Heart left ventricle (tissue), 16 donors: ENCODE measurements at places on chromosomes 1 and 21. TPM values are rescaled to one million over a fixed set of nuclear protein-coding genes. Genes with fewer than 3 reads are reported as not detected.

GRCh38 chr1:94863919-94864318 is 43.8 kb downstream of the SLC44A3 start:
- no peak for DNase-seq

The CLEC20A gene
- not detected for polyA plus RNA-seq

GRCh38 chr1:162996261-162996660 is 72.9 kb upstream of the RGS4 start:
- DNase-seq, result no peak

- DNase-seq, result no peak
Measured at GRCh38 chr1:24507405-24507804, 4.8 kb downstream of the RCAN3 start.

DNA sequence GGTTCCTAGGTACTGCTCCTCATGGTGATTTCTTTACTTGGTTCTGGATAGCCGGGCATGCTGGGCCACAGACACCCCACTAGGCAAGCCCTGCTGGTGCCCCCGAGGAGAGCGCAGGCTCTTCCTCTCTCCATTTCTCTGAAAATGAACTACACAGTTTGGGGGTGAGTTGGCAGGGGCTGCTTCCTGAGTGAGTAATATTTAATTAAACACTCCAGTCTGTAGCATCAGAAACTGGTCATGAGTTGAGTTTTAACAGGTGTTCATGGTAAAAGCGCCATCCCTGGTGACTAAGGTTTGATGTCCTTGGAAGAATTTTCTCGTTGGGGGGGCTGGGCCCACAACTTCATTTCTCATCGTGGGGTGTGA is 1.7 kb downstream of the SPSB1 start:
- no peak for DNase-seq

The SLC44A3 gene
- polyA plus RNA-seq, result 1.4 TPM
